Stimulated activated CD4-positive, alpha-beta T cell treated with anti-CD3 and anti-CD28 coated beads, TNF-alpha, amount 100 ng/mL, for 1 hour (primary cell): ENCODE measurements at places on chromosomes 5 and 9.

DNA sequence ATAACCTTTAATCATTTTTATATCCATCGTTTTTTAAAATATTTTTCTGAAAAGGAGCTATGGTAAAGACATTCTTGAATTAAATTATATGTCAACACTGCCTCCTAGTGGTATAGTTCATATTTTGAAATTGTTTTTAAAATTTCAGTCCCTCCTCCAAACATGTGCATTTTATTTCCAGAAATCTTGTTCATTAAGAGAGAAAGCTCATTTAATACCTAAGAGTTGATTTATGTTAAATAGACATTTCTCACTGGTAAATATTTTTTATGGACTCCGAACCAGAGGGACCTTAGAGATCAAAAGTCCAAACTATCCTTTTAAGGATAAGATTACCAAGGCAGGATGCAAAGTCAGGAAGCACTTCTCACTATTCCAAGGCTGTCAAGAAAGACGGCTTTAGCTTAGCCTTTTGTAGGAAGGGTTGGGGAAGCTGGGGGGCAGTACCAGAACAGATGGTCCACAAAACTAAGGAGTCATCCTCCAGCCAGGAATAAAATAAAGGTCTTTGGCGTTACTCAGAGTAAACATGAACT is 21.6 kb downstream of the BHMT start:
- no peak for DNase-seq

GRCh38 chr5:116035123-116035522 is 2.9 kb downstream of the ARL14EPL start:
- no peak for DNase-seq

- DNase-seq: no peak
Observed at GRCh38 chr9:27336126-27336525, 39.2 kb upstream of the EQTN start.

GRCh38 chr5:11898-12297 is 80.1 kb upstream of the PLEKHG4B start:
- no peak for DNase-seq

- no peak for DNase-seq
Observed at GRCh38 chr5:1701216-1701864, 98.3 kb downstream of the MRPL36 start.

DNA sequence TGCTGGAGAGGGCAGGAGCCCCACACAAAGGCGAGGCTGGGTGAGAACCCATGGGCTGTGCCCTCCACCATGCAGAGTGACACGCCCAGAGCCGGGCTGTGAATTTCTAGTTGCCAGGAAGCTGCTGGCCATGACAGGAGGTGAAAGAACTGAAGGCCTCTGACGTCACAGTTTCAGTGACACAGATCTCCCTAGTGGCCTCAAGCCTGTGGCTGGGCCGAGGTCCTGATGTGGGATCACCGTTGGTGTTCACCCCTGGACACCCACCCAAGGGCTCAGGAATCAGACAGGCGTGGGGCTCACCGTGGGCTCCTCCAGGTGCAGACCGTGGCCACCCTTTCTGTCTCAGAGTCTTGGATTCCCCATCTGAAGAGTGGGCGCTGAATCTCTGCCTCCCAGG is 39.9 kb downstream of the MSX2 start:
- DNase-seq: no peak

GRCh38 chr5:119341452-119342349 is 14.1 kb upstream of the TNFAIP8 start:
- DNase-seq: no peak

DNA sequence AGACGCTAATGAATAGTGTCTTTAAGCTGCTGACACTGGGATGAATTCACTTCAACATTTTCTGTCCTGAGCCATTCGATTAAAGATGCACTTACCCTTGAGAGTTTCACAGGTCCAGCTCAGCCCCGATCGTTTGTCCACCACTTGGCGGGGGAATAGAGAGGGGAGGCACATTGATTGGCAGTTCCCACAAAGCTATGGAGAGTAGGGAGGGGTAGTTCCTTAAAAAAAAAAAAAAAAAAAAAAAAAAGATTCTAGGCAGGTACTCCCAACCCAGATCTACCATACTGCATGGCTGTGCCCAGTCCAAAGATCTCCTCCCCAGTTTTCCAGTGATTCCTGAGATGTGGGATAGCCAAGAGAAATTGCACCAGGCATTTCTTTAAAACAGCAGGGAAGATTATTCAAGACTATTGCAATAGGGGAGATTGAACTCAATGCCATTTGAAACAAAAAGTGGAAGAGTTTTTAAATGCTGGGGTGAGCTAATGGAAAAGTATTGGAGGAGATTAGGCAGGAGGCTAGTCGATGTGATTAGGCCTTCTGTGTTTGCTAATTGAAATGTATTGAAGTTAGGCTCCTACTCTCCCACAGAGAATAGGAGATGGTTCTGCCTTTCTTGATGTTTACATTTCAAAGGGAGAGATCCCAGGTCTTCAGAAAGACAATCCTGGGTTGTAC is 2217.4 kb upstream of the WWC1 start:
- no peak for DNase-seq

GRCh38 chr9:70964861-70965260 is 156.6 kb downstream of the TRPM3 start:
- DNase-seq: no peak

- DNase-seq: no peak
Observed at GRCh38 chr5:157273131-157273556, 7.2 kb downstream of the CYFIP2 start.

DNA sequence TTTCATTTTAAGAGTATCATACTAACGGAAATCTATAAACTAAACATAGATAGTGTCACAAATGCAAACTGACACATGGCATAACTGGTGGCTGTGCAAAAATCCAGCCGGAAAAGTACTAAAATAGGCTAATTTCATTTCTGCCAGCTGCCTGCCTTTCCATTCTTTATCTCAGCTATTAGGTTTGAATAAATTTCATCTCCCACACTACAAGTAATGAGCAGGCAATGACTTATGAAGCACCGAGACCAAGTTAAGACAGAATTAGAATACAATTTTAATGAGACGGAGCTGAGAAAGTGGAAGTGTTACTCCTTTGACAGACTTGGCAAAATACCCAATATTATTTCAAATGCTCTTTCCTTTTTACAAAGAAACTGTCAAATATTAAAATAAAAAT is 258.8 kb upstream of the ZNF608 start:
- no peak for DNase-seq

- no peak for DNase-seq
Observed at GRCh38 chr9:91810286-91810905, 139.6 kb downstream of the ROR2 start.

DNA sequence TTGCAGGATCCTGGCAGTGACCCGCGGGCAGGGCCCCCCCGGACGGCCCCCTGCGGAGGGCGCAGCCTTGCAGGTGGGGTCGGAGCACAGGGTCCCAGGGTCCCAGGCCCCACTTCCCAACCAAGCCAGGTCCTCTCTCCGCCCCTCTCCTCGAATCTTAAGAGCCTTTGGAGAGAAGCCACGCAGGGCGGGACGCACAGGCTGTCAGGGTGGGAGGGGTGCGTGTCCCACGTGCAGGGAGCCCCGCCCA is 18.4 kb upstream of the EGFL7 start:
- DNase-seq: no peak

DNA sequence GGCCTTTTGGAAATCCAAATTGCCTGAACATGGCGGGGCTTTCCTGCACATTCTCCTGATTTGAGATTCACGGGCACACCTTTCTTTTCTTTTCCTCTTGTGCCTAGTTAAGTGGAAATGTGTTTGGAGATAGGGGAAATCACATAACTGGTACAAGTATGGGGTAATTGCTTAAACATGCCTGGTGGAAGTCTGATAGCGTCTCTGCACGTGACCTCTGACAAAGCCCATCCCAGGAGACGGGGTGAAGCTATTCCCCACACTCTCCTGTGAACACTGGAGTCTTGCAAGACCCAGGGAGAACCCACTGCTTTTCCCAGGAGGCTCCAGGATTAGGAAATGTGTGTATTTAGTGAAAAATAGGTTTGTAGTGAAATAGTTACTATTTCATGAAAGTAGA is 2.9 kb upstream of the REEP2 start:
- DNase-seq: no peak

- no peak for DNase-seq
Observed at GRCh38 chr5:38806775-38807258, 39.0 kb upstream of the OSMR start.

GRCh38 chr9:121963528-121963995 is 129.5 kb downstream of the TTLL11 start:
- no peak for DNase-seq

DNA sequence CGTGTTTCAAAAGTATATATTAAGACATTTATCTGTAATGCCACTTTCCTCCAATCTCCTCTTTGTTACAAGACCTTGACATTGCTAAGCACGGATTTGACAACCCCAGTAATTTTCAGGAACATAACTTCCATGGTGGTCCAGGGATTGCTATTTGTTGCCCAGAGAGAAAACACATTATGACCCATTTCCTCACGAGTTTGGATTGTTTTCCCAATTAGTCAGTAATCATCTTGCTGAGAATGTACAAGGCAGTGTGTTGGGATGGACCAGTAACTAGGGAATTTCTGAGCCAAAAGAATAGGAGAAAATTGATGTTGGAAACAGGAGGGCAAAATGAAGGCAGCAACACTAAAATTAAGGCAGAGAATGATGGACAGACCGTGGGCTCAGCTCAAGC is 574.1 kb downstream of the EBF1 start:
- no peak for DNase-seq

DNA sequence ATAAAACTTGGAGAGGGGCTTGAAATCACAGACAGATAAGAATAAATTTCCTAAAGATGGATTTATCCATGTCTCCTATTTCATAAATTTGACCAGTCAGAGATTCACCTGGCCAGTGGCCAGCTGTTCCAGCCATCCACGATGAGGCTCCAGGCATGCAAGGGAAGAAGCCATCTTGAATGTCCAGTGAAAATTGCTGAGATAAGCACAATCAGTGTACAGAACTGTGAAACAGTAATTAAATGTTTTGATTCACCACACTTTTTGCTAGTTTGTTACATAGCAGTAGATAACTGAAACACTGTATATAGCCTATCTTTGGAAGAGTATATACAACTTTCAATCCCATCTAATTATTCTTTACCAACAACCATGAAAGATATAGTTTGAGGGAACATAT is 163.5 kb downstream of the HINT1 start:
- no peak for DNase-seq

- DNase-seq: no peak
Observed at GRCh38 chr5:180332051-180332517, 21.1 kb downstream of the GFPT2 start.

DNA sequence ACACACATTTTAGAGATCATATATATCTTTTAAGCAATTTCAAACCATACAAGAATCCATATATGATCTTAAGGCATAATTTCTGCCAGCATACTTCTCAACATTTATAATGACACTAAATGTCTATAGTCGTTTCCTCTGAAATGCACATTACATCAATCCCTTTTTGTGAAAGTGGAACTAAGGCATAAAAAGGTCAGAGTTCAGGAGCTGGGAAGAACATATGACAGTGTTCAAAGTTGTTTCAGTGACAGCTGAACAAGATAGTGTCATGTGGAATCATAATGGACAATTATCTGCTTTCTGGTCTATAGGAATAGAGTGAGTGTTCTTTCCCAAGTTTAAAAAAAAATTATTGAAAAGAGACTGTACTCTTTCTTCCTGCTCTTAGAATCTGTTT is 2.4 kb upstream of the MOB3B start:
- no peak for DNase-seq

DNA sequence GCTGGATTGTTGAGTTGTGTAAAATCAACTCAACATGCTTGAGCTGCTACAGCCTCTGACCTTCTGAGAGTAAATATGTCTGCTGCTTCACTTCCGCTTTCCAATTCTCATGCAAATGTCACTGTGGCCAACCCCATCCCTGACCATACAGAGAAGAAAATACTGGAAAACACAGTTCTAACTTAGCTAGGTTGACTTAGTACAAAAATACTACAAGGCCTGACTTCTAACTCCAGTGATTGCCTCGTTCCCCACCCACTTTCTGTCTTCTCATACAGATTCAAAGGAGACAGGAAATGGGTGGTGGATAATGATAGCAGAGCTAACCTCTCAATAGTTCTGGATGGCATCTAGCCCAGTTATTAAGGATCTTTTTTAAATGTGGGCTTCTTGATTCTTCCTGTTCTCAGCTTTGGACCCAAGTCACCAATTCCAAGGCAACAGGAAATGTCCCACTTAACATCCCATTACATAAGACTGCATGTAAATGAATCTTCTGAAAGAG is 226.6 kb upstream of the SLC24A2 start:
- DNase-seq: no peak

DNA sequence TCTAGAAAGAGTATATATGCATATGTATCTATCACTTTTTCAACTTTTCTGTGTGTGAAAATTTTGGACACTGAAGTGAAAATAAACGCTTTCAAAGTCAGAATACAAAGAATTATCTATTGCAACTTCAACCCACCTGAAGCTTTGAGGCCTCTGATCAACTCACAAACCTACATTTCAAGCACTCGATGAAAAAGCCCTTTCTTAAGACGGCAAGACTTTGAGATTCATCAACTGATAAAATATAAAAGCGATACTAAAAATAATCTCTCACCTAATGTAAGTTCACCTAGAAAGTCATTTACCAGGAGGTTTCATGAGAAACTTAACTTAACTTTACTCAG is 1.2 kb downstream of the GOLPH3 start:
- DNase-seq: no peak

DNA sequence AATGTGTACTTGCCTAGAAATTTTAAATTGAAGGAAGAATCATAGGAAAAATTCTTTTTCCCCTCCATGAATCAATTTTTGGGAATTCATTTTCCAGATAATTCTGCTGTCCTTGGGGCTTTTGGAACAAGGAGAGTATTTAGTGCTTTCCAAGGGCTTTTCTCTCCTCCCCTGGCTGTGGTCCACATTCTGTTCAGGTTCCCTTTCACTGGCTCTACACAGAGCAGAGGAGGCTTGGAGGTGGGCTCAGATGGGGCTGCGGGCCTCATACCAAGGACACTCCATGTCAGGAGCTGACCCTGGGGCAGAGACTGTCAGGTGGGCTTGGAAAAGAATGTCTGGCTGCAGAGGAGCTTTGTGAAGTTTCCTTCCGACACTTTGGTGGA is 128.1 kb downstream of the GADD45G start:
- DNase-seq: no peak

- peak; percentile 17 for DNase-seq
Observed at GRCh38 chr5:69007726-69008368, 86.0 kb upstream of the SLC30A5 start.
